ENCODE measurements at places on chromosomes 13 and 19.

DNA sequence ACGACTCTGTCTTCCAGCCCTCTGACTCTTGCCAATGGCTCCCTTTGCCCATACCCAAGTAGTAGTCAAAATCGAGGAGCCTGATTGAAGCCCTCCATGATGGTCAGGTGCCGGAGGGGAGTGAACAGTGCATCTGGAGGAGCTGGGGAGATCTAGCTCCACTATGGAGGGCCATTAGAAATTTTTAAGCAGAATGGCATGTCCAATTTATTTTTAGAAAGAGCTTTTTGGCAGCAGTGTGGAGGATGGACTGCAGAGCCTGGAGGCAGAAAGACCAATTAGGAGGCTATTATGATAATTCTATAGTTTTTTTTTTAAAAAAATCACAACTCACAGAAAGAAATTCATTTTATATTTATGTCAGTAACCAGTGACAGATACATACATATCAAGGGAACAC, 92.7 kb upstream of the SLC7A1 start:
- no peak for DNase-seq

DNA sequence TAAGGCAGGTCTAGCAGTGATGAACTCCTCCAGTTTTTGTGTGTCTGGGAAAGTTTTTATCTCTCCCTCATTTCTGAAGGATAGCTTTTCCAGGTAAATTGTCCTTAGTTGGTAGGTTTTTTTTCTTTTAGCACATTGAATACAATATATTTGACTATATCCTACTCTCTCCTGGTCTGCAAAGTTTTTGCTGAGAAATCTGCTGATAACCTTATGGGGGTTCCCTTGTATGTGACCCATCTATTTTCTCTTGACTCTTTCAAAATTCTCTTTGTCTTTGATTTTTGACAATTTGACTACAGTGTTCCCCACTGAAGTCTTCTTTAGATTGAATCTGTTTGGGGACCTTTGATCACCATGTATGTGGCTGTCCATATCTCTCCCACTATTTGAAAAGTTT, 42.6 kb upstream of the ZNF507 start:
- DNase-seq: no peak

- no peak for DNase-seq
Observed at GRCh38 chr13:59746291-59746962, 417.3 kb downstream of the DIAPH3 start.

- no peak for DNase-seq
Observed at GRCh38 chr13:113537909-113538688, 46.5 kb upstream of the TFDP1 start.

- DNase-seq: no peak
Observed at GRCh38 chr13:95644601-95645052, at the start of gene DZIP1. DZIP1 (minus strand) TSS chr13:95644706; CDS start chr13:95642029, 2,677 bp downstream.
